ENCODE measurements at places on chromosomes 5 and 9. TPM values are rescaled to one million over a fixed set of nuclear protein-coding genes. Genes with fewer than 3 reads are reported as not detected.

DNA sequence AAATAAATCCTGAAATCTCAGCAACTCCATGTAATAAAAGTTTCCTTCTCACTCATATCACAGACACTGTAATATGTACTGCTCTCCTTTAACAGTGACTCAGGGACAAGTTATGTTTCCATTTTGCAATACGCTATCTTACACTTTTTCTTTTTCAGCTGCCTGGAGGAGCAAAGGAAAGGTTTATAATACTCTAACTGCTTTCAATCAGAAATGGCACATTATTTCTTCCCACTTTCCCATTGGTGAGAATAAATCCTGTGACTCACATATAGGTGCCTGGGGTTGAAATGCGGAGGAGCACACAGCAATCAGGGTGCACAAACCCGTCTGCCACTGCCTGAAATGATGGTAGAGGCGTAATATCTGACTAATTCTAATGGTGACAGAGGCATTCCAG is 186.6 kb downstream of the HINT1 start:
- H3K27me3 ChIP-seq = no peaks in the 10 kb centered on the region
- H3K36me3 ChIP-seq = no peaks in the 10 kb centered on the region
- no peak overlapping the region for H3K4me3 ChIP-seq
- no peak for DNase-seq

- H3K4me3 ChIP-seq = peak overlapping the region; percentile 58
- DNase-seq = no peak
- no peaks in the 10 kb centered on the region for H3K27me3 ChIP-seq
- peaks cover 50% of the 10 kb centered on the region for H3K4me1 ChIP-seq
These were observed 106.3 kb downstream of the TRIO start for GRCh38 chr5:14249258-14250082.

GRCh38 chr5:75049456-75050351 is 2.7 kb downstream of the GCNT4 start:
- H3K27ac ChIP-seq = peak overlapping the region; percentile 39
- peaks cover 24% of the 10 kb centered on the region for H3K4me1 ChIP-seq

DNA sequence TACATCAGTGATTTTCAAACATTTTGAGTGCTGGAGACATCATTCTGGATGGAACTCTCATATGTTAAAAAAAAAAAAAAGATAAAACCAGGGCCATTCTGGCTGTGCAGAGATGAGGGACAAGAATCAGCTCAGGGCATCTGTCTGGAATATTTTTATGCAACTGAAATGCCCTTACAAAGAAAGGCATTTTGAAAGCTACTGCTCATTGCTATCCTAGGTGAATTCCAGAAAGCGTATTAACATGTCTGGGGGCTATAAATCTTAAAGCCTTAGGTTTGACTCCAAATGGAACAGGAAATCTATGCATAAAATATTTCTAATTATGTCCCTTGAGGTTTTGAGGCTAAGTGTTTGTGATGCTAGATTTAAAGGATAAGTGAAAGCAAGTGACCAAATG is 14.9 kb upstream of the PCSK1 start:
- H3K36me3 ChIP-seq = no peaks in the 10 kb centered on the region
- H3K27ac ChIP-seq = no peak overlapping the region
- H3K4me1 ChIP-seq = no peaks in the 10 kb centered on the region
- no peak for DNase-seq

GRCh38 chr5:167245868-167246267 is 1045.6 kb upstream of the WWC1 start:
- H3K27ac ChIP-seq = no peak overlapping the region
- no peak for DNase-seq
- H3K27me3 ChIP-seq = no peaks in the 10 kb centered on the region
- H3K4me1 ChIP-seq = peaks cover 22% of the 10 kb centered on the region
- H3K4me3 ChIP-seq = no peak overlapping the region

- no peak overlapping the region for H3K4me3 ChIP-seq
- DNase-seq = no peak
- H3K27ac ChIP-seq = no peak overlapping the region
- H3K36me3 ChIP-seq = peaks cover 4% of the 10 kb centered on the region
- peaks cover 17% of the 10 kb centered on the region for H3K4me1 ChIP-seq
- H3K27me3 ChIP-seq = no peaks in the 10 kb centered on the region
These were observed 236.7 kb downstream of the BNC2 start for GRCh38 chr9:16633794-16634193.

The FAM163B gene
- not detected for total RNA-seq

DNA sequence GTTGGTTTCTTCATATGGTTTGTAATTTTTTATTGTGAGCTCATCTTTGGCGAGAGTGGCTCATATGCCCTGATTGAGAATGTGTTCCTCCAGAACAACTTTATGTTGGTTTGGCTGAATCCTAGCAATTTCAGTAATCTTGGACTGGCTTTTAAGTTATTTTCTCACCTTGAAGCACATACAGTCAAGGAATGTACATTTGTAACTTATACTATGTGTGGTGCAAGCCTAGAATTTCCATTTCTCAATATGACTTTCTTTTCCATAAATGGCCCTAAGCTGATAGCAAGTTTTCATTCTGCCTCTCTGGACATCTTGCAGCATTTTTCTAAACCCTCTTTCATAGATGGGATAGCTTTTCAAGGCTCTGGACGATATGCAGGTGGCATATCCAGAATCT is 247.5 kb downstream of the DOCK8 start:
- H3K36me3 ChIP-seq = peaks cover 5% of the 10 kb centered on the region
- H3K27ac ChIP-seq = no peak overlapping the region
- no peaks in the 10 kb centered on the region for H3K27me3 ChIP-seq
- no peak for DNase-seq

- DNase-seq = no peak
- no peak overlapping the region for H3K27ac ChIP-seq
- peaks cover 3% of the 10 kb centered on the region for H3K4me1 ChIP-seq
- no peak overlapping the region for H3K4me3 ChIP-seq
- H3K36me3 ChIP-seq = no peaks in the 10 kb centered on the region
These were observed 401.9 kb downstream of the SPOCK1 start for GRCh38 chr5:137097203-137097602.

DNA sequence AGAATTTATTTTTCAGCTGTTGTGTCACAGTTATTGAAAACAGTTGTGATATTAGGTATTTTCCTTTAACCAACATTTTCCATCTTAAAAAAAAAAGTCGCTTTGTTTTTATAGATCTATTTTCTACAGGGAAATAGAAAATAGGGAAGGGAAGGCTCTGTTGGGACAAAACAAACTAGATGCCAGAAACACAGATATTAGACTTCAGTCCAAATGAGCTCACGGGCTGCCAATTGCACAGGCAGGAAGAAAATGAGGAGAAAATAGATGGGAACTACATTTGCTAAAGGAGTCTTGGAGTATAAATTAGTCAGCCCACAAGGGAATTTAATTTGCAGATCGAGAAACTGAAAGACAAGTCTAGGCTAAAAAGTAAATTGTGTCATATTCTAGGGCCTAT is 21.4 kb upstream of the ISOC1 start:
- no peaks in the 10 kb centered on the region for H3K36me3 ChIP-seq
- H3K27me3 ChIP-seq = no peaks in the 10 kb centered on the region
- H3K27ac ChIP-seq = no peak overlapping the region
- no peak for DNase-seq
- peaks cover 3% of the 10 kb centered on the region for H3K4me1 ChIP-seq
- no peak overlapping the region for H3K4me3 ChIP-seq

GRCh38 chr9:86096386-86096785 is 3.0 kb downstream of the GOLM1 start:
- DNase-seq = no peak
- peak overlapping the region; percentile 72 for H3K4me3 ChIP-seq
- peaks cover 8% of the 10 kb centered on the region for H3K36me3 ChIP-seq
- H3K27ac ChIP-seq = peak overlapping the region; percentile 71
- peaks cover 40% of the 10 kb centered on the region for H3K4me1 ChIP-seq
- no peaks in the 10 kb centered on the region for H3K27me3 ChIP-seq

DNA sequence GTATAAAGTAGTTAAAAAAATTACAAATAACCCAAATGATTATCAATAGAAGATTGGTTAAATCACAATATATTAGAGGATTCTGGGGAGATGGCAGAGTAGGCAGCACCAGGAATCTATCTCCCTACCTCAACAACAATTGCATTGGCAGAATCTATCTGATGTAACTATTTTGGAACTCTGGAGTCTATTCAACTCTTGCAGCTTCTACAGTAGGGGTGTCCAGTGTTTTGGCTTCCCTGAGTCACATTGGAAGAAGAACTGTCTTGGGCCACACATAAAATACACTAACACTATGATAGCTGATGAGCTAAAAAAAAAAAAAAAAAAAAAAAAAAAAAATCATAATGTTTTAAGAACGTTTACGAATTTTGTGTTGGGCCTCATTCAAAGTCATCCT is 29.2 kb upstream of the ECM2 start:
- no peaks in the 10 kb centered on the region for H3K36me3 ChIP-seq
- peaks cover 8% of the 10 kb centered on the region for H3K4me1 ChIP-seq
- H3K27me3 ChIP-seq = no peaks in the 10 kb centered on the region
- DNase-seq = no peak
- no peak overlapping the region for H3K27ac ChIP-seq

Data from type B pancreatic cell (in vitro differentiated cells).